ENCODE measurements at places on chromosomes 1 and 21.

DNA sequence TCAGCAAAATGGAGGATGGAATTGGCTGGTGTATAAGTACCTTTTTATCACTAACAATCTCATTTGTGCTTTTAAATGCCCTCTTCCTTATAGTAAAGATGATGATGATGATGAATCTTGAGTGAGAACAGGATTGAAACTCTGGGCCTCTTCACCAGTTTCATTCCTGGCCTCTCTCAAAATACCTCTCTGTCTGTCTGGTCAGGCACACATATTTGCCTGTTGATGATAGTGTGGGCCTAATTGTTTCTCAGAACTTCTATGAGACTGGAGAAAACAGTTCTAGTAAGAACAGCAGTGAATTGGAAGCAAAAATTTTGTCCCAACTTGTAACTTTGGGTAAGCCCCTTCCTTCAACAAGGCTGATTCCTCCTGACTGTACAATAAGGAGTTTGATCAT is 94.4 kb upstream of the RGS4 start:
- DNase-seq, result no peak

DNA sequence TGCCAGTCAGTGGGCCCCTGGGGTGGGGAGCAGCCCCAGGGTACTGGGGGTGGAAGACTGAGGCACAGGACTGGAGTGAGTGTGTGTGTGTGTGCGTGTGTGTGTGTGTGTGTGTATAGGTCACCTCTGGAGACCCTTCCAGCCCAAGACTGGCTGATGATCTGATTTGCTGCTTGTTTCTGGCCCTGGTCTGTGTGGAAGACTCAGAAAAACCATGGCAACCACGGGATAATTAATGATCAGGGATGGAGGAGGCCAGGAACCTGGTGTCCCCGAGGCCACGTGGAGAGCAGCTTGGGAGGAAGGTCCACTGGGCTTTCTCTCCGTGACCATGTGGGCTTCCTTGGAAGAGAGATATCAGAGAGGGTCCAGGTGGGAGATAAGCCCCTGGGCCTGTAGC is 4.8 kb upstream of the ACTL8 start:
- DNase-seq, result no peak

DNA sequence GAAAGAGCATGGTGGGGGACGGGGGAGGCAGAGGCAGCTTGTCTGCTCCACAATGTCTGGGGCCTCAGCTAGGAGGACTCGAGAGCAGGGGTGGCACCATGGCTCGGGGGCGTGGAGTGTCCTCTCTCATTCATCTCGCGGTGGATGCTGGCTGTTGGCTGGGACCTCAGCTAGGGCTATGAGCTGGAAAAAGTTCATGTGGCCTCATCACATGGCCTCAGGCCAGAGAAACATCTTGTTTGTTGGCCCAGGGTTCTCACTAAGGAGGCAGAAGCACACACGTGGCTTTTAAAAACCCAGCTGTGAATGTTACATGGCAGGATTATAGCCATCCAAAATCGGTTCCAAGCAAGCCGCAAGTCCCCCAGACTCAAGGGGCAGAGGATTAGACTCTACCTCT is 6.2 kb upstream of the CENPS start:
- DNase-seq, result no peak

DNA sequence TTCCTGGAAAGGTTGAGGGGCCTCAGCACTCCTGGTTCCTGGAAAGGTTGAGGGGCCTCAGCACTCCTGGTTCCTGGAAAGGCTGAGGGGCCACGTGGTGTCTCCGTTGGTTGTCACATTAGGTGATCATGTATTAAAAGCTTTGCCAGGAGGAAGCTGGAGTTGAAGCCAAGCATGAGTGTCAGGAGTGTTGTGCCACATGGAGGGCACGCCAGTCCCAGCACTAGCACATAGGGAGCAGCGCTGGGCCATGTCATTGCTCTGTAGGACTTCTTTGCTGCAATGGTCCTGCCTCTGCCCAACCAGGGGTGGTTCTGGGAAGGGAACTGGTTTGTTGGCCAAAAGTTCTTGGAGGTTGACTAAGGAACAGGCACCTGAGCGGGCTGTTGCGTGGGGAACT is 13.3 kb downstream of the ATP5PO start:
- no peak for DNase-seq

GRCh38 chr1:95640746-95641145 is 406.7 kb downstream of the RWDD3 start:
- no peak for DNase-seq

GRCh38 chr1:119531606-119532323 is 24.8 kb downstream of the HSD3B1 start:
- DNase-seq, result no peak

- no peak for DNase-seq
These were observed 11.0 kb upstream of the LMNA start for GRCh38 chr1:156103521-156103947.

DNA sequence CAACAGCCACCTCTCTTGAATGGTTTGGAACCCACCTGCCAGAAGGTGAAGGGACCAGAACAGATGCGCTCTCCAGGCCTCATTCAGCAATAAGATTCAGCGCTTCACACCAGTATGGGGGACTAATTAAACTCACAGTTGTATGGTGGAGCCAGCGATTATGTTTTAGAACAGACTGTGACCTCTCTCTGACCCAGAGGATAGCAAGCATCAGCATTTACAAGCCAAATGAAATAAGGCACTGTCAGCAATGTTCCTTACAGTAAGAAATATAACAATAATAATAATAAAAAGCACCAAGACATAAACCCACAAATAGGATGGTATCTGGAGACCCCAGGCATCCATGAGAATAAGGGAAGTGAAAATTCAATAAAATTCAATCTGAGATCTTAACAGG is 6.9 kb upstream of the CDC42BPA start:
- DNase-seq, result no peak

GRCh38 chr1:2594641-2595131 is 8.1 kb downstream of the PRXL2B start:
- DNase-seq, result no peak

DNA sequence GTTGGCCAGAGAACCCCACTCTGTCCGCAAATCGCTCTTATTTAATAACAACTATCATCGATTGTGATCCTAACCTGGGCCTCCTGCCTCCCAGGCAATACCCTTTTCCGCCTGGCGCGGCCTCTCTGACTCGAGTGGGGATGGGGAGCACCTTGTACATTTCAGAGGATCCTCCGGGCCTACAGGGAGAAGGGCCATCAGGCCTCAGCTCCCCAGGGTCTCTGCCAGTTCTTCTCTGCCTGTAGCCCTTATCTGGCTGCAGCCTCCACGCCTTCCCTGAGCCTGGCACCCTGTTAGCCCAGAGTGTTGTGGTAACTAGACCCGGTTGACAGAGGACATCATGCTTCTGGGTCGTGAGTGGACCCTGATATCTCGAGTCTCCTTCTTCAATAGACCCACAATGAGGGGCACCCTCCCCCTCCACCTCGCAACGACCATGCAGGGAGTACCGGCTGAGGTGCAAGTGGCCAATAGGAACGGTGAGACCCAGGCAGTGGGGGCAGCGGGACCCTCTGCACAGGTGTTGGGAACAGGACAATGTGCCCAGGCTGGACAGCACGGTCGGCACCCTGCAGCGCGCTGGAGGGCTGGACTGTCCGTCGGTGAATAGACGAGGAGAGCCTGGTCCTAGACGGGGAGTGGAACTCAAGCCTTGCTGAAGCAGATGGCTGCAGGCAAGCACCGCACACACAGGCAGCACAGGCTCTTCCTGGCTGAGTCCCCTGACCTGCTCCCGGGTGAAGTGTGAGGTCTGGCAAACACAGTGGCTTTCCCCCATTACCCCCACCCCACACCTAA is 7.1 kb upstream of the CRYBG2 start:
- no peak for DNase-seq

- no peak for DNase-seq
These were observed 50.2 kb downstream of the LAMC2 start for GRCh38 chr1:183236158-183236725.

GRCh38 chr1:93616996-93617669 is 64.5 kb downstream of the BCAR3 start:
- no peak for DNase-seq

DNA sequence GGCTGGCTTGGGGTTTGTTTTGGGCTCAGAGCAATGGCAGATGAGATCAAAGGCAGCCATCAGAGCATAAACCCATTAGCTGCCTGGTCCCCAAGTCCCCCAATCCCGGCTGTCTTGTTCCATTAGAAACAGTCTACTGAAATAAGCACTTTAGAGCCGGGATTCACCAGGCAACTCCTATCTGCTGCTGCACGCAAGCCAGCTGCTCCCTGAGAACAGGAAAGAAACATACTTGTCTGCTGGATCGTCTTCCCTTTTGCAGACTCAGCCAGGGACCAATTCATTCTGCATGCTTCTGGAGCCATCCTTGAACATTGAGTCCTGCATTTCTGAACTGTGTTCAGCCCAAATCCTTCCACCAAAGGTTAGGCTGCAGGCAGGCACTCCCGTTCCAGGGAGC is 21.8 kb downstream of the RXRG start:
- DNase-seq, result no peak

DNA sequence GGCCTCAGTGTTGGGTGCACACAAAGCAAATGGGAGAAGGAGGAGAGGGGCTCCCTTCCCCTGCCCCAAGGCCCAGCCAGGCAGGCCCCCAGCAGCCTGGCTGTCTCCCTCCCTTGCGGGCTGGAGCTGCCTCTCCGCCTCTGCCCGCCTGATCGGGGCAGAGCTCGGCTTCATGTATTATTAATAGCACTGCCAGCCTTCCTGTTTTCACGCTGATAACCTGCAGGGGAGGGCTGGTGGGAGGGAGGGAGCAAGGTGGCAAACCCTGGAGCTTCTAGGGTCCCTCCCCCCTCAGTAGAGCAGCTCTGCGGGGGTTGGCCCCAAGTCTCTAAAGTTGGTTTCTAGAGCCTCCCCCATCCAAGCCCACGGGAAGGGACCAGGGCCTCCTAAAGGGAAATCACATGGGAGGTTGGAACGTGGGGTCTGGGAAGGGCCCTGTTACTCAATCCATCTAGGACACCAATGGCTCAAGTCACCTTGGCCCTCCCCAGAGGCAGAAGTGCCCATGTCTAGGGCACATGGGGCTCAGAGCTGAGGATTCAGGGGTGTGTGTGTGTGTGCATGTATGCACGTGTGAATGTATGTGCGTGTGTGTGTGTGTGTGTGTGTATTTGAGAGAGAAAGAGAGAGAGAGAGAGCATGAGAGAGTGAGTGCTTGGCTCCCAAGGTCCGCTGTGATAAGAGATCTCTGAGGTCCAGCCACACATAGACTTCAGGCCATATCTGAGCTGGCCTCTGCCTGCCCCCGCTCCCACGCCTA is 21.8 kb upstream of the POU3F1 start:
- no peak for DNase-seq

GRCh38 chr1:208111646-208112190 is 132.5 kb downstream of the PLXNA2 start:
- DNase-seq, result no peak

DNA sequence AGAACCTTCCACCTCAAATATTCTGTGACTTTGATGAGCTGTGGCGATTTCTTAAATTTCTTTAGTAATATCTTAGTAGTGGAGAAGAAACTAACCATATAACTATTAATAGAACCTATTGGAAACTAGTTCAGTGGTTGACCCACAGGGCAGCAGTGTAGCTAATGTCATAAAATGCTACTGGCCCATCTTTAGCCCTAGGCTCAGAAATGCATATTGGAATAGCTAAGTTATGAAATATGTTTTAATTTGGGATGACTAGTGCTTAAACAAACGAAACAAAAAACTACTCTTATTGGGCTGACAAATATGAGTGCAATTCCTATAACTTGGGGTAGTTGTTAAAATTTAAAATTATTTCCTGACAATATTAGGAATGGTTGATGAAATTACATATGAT is 20.2 kb downstream of the MACO1 start:
- DNase-seq, result no peak

DNA sequence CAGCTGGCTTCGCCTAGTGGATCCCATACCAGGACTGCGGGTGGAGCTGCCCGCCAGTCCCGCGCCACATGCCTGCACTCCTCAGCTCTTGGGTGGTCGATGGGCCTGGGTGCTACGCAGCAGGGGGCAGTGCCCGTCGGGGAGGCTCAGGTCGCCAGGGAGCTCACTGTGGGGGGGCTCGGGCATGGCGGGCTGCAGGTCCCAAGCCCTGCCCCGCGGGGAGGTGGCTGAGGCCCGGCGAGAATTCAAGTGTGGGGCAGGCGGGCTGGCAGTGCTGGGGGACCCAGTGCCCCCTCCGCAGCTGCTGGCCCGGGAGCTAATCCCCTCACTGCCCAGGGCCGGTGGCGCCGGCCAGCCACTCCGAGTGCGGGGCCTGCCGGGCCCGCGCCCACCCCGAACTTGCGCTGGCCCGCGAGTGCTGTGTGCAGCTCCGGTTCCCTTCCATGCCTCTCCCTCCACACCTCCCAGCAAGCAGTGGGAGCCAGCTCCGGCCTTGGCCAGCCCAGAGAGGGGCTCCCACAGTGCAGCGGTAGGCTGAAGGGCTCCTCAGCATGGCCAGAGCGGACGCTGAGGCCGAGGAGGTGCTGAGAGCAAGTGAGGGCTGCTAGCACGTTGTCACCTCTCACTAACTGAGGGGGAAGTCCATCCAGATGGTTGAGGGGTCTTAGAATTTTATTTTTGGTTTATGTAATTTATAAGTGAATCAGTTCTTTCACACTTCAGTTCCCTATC is 85.2 kb upstream of the HMCN1 start:
- no peak for DNase-seq

GRCh38 chr1:192516776-192517297 is 58.7 kb upstream of the RGS1 start:
- peak; percentile 46 for DNase-seq

DNA sequence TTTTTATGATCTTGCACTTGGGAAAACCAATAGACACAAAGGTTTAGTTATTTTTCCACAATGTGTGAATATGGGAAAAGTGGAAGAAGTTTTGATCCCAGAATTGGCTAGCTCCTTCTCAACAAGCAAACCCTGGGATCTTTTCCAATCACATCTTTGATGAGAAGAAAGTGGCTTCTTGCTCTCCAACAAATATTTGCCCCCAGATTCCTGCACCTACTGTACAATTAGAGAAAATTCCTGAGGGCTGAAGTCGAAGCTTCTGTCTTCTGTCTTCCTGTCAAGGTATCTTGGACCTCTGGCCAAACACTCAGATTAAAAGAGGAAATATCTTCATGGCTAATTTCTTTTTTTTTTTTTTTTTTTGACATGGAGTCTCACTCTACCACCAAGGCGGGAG is 113.1 kb upstream of the SLC45A1 start:
- DNase-seq, result no peak

DNA sequence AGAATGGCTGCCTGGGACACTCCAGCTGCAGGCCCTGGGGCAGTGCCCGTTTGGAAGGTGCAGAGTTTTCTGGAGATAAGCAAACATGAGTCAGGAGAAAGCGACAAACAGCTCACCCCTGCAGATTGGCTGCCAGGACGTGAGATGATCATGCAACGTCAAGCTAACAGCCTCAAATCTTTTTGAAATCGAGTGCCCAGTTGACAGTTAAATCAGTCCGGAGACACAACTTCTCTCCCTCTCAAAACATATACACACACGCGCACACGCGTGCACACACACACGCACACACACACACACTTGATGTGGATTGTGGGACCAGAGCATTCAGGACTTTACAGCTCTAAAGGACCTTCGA is 49.4 kb downstream of the TENT5C start:
- no peak for DNase-seq
